NCI-H1930 (cell line): ENCODE measurements at places on chromosomes 5 and 9.

DNA sequence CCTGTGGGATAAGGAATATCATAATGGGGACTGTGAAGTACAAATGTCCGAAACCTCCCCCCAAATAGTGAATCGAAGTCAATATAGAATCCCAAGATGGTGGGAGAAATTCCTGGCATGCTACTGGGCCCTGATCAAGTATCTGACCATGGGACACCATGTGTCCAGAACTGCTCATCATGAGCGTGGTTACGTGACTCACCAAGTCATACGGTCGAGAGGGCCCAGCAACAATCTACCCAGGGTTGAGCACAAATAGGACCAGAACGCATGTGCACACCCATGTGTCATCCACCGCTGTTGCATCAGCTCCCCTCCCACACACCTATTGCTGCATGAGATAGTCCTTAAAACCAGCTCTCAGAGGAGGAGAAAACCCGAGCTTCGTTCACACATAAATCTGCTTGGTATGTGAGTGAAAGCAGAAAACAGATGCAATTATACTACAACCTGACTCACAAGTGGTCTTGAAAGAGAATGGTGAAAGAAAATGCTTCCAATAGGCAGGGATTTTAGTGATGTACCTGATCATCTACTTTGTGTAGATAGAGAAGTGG is 353.2 kb downstream of the CWC27 start:
- no peak for DNase-seq

- no peak for DNase-seq
Measured at GRCh38 chr5:147177125-147177840, 57.5 kb upstream of the STK32A start.

- no peak for DNase-seq
Measured at GRCh38 chr9:107190061-107190935, 92.8 kb upstream of the RAD23B start.

- no peak for DNase-seq
Measured at GRCh38 chr5:93164690-93165089, 416.3 kb downstream of the NR2F1-AS1 start.

DNA sequence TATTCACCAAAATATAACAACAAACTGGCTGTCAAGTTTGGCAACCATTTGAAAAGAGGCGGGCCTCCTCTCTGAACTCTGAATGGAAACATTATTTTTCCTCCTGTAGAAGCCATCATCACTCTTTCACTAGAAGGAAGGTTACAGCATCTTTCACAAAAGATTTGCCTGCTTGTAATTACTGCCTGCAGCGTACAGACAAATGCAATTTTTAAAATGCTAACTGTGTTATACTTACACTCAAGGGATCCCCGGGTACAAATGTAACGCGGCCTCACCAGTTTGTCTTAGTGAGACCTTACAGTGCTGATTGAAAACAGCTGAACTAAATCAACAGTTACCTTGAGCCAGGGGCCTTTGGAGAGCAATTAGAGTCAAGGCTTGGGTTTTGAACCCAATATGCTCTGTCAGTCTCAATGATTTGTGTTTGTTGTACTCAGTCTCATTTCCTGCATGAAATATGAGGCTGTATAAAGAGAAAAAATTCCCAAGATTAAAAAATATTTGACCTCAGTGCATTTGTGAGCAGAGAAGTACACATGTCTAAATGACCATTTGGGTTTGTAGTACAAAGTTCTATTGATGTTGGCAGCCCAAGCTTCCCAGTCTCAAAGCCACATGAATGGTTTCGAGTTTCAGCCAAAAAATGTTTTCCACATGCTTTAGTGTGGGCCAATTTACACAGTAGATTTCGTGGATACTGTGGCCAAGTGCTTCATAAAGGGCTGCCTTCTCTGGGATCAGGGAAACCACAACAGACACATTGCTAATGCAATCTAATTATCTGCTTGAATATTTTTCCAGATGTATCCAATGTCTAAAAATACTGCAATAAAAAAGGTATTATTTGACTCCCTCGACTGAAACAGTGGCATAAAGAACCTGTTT is 500.0 kb downstream of the SPATA31D1 start:
- peak; percentile 18 for DNase-seq

- DNase-seq: no peak
Measured at GRCh38 chr5:132267166-132267739, 9.8 kb downstream of the PDLIM4 start.

DNA sequence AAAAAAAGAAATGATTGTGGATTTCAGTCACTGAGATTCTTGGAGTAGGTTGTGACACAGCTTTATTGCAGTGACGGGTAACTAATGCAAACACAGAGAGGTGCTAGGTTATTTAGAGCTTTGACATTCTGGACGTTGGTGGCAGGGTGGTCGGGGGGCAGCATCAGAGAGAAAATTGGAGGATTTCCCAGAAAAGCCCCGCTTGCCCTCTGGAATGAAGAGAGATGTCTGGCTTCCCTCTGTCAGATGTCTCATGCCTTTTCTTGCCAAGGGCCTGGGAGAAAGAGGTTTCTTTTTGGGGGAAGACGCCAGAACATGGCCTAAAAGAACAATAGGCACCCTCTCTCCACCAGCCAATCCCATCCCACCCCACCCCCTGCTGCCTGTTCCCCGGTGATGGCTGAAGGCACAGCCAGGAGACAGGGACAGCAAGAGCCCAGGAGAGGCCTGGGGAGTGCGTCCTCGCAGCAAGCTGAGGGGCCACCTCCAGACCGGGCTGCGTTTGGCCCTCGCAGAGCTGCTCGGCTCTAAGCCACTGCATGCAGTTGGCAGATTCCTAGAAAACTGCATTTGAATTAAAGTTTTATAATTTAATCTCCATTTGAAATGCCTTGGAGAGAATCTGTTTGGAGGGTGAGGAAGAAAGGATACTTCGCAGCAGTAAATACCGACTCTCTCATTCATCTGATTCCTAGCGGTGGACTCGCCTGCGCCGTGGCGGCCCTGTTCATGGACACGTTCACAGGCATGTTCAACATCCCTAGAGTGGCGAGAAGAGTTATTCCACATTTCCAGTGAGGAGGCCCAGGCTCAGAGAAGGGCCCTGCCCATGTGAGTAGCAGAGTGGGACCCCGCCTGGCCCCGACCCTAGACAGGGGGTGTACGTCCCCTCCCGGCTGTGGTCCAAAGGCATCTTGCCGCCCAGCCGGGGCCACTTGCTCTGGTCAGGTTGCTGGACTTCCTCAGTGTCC is 55.7 kb downstream of the TSPAN17 start:
- no peak for DNase-seq

DNA sequence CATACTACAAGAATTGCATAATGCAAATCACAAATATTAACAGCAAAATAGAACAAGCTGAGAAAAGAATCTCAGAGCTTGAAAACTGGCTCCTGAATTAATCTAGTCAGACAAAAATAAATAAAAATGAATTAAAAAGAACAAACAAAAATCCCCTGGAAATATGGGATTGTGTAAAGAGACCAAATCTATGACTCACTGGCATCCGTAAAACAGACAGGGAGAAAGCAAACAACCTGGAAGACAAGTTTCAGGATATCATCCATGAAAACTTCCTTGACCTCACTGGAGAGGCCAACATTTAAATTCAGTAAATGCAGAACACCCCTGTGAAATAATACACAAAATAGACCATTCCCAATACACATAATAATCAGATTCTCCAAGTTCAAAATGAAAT is 229.3 kb upstream of the CTNND2 start:
- no peak for DNase-seq

- DNase-seq: no peak
Measured at GRCh38 chr5:156329171-156329611, 2.2 kb downstream of the SGCD start.

GRCh38 chr5:51960617-51961121 is 577.4 kb downstream of the ISL1 start:
- DNase-seq: no peak

DNA sequence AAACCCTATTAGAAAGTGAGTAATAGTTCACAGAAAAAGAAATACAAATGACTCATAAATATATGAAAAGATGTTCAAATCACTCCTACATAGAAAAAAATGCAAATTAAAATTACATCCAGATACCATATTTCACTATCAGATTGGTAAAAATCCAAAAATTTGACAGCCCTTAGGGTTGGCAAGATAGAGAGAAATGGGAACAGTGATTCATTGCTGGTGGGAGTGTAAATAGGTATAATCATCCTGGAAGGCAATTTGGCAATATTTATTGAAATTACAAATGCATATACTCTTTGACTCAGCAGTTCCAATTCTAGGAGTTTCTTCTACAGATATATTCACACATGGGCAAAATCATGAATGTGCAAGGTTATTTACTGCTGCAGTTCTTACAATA is 273.5 kb downstream of the NR2F1-AS1 start:
- DNase-seq: no peak

GRCh38 chr9:107276966-107277710 is 5.9 kb upstream of the RAD23B start:
- no peak for DNase-seq

- no peak for DNase-seq
Measured at GRCh38 chr5:1064383-1065142, 47.3 kb downstream of the SLC12A7 start.

- DNase-seq: no peak
Measured at GRCh38 chr5:151522226-151522625, 68.9 kb downstream of the FAT2 start.

DNA sequence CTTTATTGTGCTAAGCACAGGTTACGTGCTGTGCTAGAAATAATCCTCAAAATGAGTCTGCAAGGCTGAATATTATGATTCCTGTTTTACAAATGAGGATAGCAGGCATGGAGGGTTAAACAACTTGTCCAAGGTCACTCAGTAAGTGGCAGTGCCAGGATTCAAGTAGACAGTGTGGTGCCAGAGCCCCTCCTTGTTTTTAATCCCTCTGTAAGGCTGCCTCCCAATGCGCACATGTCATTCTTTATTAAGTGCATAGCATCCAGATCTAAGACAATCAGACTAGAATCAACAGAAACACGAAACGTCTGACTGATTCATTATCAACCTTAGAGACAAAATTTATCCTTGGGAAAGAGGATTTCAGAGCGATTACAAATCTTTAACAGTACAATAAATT is 199.6 kb downstream of the SMARCA2 start:
- DNase-seq: no peak

- no peak for DNase-seq
Measured at GRCh38 chr9:94987731-94988130, 261.2 kb downstream of the AOPEP start.

DNA sequence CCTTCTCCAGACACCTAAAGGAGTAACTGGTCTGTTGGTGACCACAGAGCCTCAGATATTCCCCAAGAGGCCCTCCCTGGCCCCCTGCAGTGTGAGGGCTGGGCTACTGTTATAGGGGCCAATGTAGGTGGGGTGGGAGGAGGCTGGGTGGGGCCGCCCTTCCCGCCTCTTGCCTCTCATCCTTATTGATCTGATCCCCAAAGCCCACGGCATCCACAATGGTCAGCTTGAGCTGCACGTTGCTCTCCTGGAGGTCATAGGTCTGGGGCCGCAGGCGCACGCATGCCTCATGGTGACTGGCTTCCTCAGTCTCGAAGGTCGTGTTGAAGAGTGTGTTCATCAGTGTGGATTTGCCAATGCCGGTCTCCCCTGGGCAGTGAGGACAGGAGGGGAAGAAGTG is 13.0 kb downstream of the SEPTIN8 start:
- DNase-seq: no peak

DNA sequence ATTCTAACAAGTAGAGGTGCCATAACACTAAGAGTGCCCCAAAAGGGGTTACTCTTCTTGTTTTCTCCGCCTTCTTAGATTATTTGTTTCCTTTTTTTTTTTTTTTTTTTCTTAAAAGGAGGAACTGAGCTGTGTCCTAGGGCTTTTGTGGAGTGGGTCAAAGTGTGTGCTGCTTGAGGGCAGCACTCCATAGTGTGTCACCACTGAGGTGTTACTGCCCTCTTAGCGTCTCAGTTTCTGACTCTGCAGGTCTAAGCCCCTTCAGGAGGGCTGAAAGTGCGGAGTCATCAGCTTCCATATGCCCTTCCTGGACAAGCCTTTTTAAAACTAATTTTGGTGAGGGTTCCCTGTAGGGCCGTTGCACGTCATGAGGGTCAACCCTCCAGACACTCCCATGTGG is 12.6 kb upstream of the NANS start:
- DNase-seq: no peak

DNA sequence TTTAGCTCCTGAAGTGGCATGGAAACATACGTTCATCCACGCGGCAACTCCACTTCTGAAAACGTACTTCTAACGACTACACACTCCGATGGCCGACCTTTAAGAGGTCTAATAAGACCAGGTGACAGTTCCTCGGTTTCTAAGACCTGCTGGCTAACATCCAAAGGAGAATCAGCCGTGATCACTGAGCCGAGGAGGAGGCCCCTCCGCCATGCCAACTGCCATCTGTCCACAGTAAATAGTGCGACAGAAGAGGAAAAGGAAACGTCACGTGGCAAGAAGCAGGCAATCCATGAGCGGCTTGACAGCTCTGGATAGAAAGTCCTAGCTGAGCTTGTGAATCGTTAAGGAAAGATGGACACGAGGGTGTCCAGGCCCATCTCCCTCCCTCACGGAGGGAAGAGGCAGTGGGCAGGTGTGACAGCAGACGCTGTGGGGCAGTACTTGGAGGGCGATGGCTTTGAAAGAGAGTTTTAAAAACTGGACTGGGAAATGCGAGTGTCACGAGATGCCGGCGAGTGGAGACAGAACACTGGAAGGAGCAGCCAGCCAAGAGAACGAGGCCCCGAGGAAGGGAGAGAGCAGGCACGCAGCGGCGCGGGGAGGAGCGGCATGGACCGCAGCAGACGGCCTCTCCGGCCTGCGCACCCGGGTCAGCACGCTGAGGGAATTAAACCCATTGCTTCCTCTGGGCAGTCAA is 66.7 kb upstream of the TBC1D9B start:
- no peak for DNase-seq

GRCh38 chr5:1725641-1726468 is 73.8 kb downstream of the MRPL36 start:
- no peak for DNase-seq

- no peak for DNase-seq
Measured at GRCh38 chr9:89313842-89314241, 2.8 kb downstream of the CKS2 start.

- DNase-seq: no peak
Measured at GRCh38 chr5:32942225-32942989, 231.3 kb downstream of the NPR3 start.

DNA sequence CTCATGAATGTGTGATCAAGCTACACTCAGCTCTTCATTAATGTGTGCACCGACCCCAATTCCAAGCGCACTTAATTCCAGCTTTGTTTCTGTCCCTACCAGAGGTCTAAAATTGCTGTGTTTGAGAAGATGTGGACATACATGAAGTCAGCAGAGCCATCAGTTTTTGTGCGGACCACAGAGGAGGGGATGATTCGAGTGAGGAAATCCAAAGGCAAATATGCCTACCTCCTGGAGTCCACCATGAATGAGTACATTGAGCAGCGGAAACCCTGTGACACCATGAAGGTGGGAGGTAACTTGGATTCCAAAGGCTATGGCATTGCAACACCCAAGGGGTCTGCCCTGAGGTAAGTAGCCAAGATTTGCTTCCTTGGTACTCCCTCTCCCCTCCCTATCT is 268.6 kb downstream of the FAM114A2 start:
- no peak for DNase-seq
